Activated CD4-positive, CD25-positive, alpha-beta regulatory T cell (primary cell): ENCODE measurements at places on chromosomes 3 and 15.

DNA sequence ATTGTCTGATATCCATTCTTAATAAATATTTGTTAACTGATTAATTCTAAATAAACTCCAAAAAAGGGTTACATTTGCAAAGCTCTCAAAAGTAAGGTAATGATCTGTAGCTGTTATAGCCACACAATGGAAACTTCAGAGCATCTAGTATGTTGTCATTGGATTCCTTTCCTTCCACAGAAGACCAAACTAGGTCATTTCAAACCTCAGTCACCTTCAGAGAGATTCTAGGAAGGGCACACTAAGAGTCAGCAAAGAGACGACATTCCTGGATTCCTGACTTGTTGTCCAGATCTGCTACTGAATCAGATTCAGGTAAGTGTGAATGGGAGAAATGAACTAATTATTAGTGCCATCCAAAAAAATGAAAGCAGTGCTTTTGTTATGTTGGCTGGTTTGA, 3.0 kb upstream of the COL8A1 start:
- DNase-seq = no peak

DNA sequence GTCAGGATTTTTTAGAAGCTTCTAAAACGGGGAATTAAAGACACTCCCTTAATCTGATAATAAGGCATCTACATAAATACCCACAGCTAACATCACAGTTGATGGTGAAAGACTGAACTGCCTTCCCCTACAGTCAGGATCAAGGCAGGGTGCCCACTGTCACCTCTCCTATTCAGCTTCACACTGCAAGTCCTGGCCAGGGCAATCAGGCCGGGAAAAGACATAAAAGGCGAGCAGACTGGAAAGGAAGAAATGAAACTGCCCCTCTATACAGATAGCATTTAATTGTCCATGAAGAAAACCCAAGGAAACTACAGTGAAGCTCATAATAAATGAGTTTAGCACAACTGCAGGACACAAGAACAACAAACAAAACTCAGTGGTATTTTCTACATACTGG, 61.7 kb downstream of the HERC2 start:
- no peak for DNase-seq

DNA sequence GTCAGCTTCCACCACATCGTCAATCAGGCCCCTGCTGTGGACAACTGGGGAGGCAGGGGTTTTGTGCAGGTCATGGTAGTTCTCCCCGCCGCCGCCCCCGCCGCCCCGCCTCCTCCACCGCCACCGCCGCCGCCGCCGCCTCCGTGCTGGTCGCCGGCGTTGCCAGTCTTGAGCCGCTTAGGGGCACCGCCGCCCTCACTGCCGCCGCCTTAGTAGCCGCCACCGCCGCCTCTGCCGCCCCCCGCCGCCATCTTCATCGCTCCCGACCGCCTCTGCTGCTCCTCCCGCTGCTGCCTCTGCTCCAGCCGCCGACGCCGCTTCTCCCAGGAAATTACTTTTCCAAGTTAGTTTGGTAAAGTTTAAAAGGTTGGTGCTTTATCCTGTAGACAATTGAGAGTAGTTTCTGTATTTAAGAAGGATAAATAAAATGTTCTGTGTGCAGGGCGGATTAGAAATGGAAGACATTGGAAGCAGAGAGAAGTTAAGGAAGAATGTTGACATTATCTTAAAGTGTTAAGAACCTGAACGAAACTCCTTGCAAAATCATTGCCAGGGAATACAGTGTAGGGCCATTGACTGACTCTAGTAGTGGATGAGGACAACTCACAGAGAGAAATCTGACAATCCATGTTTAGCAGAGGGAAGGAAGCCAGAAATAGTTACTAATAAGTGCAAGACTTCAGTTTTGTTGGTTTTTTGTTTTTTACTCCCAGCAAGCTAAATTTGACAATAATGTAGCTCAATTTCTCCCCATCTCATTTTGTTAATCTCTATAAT, 53.0 kb upstream of the GOLGA8A start:
- DNase-seq = no peak

GRCh38 chr3:126552688-126553283, 5.9 kb downstream of the C3orf22 start:
- no peak for DNase-seq

- DNase-seq = no peak
Observed at GRCh38 chr3:72543246-72543645, 305.0 kb downstream of the SHQ1 start.

DNA sequence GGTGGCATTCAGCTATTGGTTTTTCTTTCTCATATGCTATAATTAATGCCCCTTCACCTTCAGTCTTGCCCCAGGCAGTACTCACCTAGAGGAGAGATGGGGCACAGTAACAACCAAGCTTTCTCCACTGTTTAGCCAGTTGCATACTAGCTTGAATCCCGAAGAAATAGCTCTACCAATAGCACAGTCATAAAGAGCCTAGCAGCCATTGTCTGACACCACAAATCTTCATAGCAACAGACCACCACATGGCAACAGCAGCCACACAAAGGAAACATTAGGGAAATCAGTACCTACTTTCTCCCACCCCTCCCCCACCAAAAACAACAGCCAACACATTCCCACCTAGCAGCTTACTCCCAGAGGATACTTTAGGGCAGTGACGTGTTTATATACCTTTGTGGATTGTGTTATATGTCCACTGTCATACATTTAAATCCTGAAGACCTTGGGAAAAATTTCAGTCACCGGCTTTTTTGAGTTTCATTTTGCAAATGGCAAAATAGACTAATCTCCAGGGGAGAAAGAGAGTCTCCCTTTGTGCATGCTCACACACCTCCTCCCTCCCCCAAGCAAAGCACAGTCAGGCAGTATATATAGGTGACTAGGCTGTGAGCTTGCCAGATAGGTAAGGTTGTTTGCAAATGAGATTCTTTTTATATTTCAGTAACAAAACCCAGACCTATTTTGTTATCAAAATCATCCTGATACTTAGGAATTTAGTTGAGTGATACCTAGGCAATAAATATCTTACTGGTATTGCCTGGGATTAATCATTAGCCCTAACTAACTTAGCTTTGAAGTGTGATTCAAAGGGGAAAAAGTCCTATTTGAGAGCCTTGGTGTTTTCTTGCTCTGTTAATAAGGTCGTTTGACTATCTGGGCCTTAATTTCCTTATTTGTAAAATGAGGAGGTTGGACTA, 140.6 kb downstream of the RBPMS2 start:
- no peak for DNase-seq

DNA sequence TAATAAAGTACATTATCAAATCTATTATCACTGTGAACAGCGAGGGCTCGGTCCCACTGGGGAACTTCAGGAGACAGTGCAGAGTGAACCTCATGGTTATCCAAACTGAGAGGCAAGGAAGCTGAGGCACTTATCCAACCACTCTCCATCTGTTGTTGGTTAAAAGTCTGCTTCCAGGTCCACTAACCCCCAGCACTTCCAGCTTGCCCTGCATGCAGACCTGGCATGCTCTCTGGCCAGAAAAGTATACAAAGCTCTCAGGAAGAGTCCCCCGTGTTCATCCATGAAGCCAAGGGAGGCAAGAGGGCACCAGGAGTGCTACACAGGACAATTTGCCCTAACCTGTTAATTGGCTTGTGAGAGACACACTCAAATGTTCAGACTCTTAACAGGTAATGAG, 36.0 kb downstream of the FBN1 start:
- DNase-seq = no peak

- DNase-seq = no peak
Observed at GRCh38 chr3:124951511-124952281, 17.1 kb upstream of the MUC13 start.

- DNase-seq = no peak
Observed at GRCh38 chr3:29363110-29363509, 82.2 kb downstream of the RBMS3 start.

DNA sequence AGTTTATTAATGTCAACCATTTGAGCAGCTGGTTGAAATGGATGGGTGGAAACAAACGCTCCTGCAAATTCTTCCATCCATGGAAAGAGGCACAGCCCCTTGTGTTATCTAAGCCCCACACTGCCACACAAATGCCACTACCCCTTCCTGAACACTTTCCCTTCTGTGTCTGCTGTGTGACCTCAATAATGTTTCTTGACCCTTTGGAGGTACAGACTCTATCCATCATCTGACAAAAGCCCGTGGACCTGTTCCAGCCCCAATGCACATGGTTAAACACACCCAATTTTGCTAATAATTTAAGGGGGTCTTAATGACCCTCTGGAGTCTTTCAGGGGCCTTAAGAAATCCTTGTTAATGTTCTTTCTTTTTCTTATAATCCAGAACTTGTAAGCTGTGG, 482.2 kb upstream of the CFAP20DC start:
- no peak for DNase-seq

DNA sequence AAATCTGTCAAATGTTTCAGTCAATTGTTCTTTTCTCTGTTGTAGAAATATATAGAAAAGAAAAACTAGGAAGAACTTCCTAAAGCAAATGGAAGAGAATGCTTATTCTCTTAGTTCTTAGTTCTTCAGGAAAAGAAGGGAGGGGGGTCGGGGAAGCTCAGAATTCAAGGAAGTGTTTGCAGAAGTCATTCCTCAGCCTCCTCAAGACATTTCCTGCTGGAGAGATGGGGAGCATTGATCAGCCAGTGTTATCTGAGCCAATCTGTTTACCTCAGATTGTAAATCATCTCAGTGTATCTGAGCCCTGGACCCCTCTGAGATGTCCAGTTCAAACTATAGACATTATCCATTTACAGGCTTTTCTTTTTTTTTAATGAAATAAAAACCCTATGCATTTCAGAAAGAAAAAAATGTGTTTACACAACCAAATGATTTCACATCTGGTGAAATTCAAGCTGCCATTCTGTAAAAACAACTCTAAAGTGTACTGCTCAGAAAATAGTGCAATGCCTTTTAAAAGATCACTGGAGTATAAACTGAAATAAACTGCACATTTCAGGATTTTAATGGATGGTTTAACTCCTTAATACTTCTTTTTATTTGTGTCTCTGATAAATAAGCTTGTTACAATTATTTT, 460.7 kb downstream of the ROBO1 start:
- DNase-seq = no peak

DNA sequence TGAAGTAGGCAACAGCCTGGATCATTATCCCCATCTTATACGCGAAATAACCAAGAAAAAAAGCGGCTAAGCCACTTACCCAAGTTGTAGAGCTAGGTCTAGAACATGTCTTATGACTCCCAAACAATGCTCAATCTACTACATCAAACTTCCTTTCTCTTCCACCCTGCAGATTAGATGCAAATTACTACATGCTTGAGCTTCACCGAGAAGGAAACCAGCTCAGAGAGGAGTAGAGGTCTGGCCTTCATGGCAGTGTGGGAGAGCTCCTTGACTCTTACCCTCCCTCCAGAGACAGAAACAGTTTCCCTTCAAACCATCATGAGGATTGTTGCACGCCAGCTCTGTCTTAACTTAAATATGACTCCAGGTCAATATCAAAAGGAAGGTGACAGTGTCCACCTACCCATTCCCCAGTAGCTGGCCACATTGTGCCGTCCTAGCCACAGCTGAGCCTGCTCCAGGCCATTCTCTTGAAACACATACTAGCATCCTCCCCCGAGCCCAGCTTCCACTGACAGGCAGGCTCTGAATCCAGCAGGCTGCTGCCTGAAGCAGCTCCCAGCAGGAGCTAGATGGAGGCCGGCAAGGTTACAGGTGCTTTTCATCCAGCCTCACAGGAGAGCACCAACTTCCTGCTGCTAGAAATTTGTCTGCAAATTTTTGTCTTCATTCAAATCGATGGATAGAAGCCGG, 56.8 kb downstream of the CPN2 start:
- DNase-seq = no peak

DNA sequence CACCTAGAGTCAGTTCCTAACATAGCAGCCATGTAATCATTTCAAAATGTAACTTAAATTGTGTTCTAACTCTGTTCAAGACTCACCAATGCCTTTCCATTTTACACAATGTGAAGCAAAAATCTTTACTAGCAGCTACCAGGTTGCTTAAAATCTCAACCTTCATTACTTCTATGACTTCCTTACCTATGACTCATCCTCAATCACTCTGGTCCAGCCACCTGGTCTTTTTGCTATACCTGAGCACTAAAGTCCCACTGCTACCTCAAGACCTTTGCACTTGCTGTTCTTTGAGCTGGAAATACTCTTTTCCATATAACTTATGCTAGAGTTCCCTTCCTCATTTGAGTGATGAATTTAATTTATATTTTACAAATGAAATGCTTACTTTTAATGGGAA, 993.2 kb downstream of the NTRK3 start:
- DNase-seq = no peak

- DNase-seq = no peak
Observed at GRCh38 chr3:122946185-122946584, 81.4 kb downstream of the SEMA5B start.

DNA sequence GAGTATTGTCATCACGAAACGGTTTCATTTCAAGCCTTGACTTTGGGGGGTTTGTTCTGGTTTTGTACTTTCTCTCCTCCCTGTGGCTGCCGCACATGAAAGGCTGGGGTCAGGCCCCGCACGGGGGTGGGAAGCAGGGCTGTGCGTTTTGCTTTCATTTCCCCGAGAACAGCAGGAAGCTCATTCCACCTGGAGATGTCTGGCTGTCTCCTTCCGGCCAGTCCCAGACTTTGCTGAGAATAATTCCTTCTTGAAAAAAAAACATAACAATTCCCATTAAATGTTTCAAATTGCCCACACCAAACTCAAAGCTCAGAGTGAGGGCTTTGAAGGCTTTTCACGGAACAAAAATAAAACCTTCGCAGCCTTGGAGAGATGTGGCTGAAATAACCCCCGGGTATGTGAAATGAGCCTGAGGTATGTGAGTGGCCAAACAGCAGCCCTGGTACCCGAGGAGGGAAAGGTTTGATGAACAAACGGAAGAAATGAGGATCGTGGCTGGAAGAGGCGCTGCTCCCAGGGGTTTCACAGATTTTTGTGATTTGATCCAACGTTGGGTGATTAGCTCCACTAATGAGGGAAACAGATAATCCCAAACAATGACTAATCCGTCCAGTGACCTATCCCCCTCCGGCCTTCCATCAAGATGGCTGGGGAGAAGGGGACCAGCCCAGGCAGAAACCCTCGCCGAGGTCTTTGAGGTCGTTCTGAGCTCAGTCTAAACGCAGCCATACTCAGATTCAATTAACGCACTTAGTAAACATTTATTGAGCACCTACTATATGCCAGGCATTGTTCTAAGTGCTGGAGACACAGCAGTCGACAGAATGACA, 126.9 kb upstream of the MEF2A start:
- DNase-seq = no peak

- DNase-seq = no peak
Observed at GRCh38 chr15:38867556-38867955, 302.9 kb upstream of the RASGRP1 start.

DNA sequence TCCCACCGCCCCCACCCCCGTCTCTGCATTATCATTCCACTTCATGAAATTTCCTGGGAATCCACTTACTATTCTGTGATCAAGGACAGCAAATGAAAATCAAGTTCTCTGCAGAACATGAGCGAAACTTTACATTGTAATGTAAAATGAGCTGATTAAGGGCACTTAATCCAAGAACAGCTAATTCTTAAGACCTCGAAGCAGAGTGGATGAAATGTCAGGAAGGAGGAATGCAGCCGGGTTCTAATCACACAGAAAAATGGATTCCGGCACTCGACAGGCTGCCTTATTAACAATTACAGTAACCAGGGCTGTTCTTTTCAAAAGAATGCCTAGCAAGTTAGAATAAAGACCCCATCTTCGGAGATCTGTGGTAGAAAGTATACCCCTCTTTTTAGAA, 57.5 kb downstream of the RFTN1 start:
- DNase-seq = no peak

- no peak for DNase-seq
Observed at GRCh38 chr3:127886231-127886955, 28.6 kb upstream of the KBTBD12 start.

GRCh38 chr15:99442252-99442897, 123.4 kb upstream of the MEF2A start:
- DNase-seq = no peak

GRCh38 chr3:141094790-141095545, 43.8 kb downstream of the SPSB4 start:
- no peak for DNase-seq
